ENCODE measurements at places on chromosomes 12 and 14.

GRCh38 chr14:49538852-49539251 is 47.3 kb downstream of the RPS29 start:
- DNase-seq, result no peak

- DNase-seq, result no peak
These were observed 99.0 kb downstream of the NUBPL start for GRCh38 chr14:31660191-31660590.

DNA sequence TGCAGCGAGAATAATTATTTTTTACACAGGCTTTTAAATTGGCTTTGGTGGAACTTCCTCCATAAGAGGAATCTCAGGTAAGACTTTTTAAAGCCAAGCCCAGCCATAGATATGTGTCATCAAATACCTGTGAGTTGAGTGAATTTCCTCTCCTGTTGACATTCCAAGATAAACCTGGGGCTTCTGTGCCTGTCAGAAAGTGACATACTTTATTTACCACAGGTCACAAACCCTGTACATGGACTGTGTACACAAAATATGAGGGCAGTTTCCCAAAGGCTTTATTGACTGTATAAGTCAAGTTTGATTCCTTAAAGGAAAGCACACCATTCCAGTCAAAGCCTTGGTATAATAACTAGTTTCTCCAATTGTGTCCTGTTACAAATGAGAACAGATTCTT is 25.9 kb upstream of the SRSF5 start:
- no peak for DNase-seq

- no peak for DNase-seq
These were observed 164.7 kb downstream of the SUDS3 start for GRCh38 chr12:118541071-118541470.
